Head of caudate nucleus (tissue), 42 donors: ENCODE measurements at places on chromosomes 1 and 21.

DNA sequence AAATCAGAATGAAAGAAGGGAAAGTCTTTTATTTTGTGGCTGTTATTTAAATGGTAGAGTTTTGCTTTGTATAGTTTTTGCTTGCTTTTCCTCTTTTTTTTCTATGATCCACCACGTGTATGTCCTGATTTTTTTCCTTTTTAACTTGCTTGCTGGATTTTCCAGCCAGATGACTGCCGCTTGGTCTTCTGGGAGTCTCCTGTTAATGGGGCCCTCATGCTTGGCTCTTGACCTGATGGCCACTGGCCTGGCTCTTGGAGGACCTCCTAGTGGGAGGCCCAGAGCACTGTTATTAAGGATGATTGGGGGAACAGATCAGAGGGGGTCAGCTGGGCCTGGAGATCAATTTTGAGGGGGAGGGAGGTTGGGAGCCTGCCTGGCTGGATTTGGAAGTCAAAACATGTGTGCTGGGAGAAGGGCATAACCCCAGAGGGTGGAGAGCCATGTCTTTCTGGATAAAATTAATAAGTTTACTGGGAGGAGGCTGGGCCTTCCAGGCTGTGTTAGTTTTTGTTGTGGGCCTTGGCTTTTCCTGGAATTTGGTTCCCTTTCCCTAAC lies 1.2 kb downstream of the FGGY start:
- DNase-seq, result no peak

DNA sequence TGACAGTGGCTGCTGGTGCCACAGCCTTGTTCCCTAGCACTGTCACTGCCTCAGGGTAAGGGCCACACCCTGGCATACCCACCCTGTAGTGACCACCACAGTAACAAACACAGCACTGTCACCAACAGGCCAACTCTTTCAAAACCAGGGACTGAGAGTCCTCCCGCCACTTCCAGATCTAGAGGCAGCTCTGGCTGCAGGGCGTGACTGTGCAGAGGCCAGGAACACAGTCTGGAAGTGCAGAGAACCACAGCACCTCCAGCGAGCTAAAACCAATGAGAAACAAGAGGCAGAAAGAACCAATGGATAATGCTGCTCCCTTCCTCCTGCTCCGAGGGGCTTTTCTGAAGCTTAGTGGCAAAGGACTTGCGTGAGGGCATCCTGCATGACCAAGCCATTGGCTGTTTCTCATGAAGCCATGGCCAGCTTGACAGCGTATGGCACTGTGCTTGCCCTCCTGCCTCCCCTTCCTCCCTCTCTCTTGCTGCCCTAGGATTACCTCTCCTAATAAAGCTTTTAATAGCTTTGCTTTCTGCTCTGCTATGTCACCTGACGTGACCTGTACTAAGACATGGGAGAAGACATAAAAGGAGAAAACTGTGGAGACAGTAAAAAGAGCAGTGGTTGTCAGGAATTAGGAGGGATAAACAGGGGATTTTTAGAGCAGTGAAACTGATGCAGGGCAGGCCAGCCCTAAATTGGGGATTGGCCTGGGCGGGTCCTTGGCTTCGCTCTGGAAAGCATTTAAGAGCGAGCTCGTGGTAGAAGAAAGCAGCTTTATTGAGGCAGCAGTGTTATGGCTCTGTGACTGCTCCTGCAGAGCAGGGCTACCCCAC lies 7.2 kb downstream of the PARP1 start:
- peak; percentile 23 for DNase-seq

GRCh38 chr1:198776602-198777029 lies 137.8 kb downstream of the PTPRC start:
- peak; percentile 18 for DNase-seq

GRCh38 chr1:66729119-66729518 lies 23.1 kb upstream of the DYNLT5 start:
- no peak for DNase-seq

DNA sequence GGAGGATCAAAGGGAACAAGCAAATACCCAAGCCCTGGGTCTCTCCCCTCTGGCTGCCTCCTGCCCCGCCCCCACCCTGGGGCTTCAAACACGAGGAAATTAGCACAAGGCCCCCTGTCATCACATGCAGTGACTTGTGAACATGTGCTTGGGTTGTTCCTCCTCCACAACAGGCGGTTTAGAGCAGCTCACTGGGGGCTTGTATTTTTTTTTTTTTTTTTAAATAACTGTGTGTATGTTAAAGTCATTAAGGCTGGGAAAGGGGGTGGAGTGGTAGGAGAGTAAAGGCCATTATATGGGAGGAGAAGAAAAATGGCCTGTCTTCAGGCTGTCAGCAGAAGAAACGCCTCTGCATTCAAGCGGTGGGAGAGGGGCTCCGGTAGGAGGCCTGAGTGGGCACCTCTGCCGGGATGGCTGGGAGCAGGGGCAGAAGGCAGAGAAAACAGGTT lies 64.2 kb downstream of the PLXNA2 start:
- no peak for DNase-seq

- no peak for DNase-seq
Measured at GRCh38 chr1:115288591-115289198, 49.4 kb downstream of the NGF start.

DNA sequence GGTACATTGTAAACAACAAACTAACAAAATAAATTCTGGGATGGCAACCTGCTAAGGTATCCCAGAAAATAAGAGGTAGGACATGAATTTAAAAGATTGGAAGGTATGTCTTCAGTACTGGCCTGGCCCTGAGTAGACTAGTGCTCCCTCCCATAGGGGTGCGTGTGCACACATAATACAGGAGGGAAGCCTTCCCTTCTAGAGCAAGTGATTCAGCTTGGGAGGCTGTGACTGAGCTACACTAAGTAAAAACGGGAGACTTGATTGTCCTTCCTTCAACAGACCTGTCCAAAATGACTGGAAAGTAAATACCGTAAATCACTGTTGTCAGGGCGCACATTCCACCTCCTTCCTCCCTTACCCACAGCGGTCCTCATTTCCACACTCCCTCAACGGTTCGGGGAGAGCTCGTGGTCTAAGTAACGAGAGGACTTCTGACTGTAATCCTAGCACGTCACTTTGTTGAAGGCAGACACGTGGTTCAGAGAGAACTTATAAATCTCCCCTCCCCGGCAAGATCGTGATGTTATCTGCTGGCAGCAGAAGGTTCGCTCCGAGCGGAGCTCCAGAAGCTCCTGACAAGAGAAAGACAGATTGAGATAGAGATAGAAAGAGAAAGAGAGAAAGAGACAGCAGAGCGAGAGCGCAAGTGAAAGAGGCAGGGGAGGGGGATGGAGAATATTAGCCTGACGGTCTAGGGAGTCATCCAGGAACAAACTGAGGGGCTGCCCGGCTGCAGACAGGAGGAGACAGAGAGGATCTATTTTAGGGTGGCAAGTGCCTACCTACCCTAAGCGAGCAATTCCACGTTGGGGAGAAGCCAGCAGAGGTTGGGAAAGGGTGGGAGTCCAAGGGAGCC lies at the start of gene TGFB2:
Gene TGFB2, plus strand, starts transcription at position 523 of the 859 bp plus-strand sequence. CDS start 1,366 bp downstream, outside the sequence.
- peak; percentile 53 for DNase-seq

- no peak for DNase-seq
Measured at GRCh38 chr1:79711001-79711431, 704.5 kb upstream of the ADGRL4 start.

DNA sequence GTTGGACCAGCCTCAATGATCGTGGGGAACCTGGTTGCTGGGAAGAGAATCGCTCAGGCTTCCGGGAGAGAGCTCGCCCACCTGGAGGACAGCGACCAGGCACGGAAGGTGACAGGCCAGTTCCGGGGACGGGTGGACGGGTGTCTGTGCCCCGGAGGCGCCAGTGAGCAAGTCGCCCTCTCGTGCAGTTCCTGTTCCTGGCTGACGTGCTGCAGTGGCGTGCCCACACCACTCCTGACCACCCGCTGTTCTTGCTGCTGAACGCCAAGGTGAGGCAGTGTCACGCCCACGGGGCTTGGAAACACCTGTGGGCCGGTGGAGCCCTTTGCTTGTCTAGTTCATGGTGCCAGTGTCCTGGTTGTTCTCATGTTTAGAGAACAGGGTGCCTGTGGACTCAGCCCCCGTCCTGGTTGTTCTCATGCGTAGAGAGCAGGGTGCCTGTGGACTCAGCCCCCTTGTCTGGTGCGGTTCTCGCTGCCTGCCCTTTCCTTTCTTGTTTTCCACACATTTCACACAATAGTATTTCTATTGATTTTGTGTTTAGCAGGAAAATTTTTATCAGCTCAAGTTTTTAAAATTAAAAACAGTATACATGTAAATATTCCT lies 53.1 kb downstream of the S100B start:
- no peak for DNase-seq

GRCh38 chr1:65470766-65471165 lies 50.3 kb downstream of the LEPR start:
- no peak for DNase-seq

- DNase-seq, result no peak
Measured at GRCh38 chr21:27423906-27424595, 457.2 kb upstream of the ADAMTS5 start.

GRCh38 chr1:154320882-154321608 lies at the start of gene AQP10:
Gene AQP10 (plus strand): TSS chr1:154321093. CDS start chr1:154321156, 63 bp downstream.
- DNase-seq, result no peak

DNA sequence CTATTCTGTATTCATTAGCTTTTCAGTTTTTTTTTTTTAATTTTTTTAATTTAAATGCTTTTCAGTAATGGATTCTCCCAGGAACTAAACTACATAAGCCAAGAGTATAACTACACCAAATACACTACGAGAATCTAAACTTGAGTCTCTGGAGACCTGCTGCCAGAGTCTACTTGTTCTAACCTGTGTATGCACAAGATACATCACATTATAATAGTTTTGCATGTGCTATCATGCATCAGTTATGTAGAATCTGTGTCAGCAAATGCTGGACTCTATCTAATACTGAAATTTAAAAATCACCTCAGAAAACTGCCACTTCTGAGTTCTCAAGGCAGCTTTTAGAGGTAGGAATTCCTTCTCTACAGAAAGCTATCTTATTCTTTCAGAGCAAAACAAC lies 146.3 kb upstream of the GREM2 start:
- DNase-seq, result no peak

- DNase-seq, result no peak
Measured at GRCh38 chr1:14578156-14578555, 20.3 kb upstream of the KAZN start.

DNA sequence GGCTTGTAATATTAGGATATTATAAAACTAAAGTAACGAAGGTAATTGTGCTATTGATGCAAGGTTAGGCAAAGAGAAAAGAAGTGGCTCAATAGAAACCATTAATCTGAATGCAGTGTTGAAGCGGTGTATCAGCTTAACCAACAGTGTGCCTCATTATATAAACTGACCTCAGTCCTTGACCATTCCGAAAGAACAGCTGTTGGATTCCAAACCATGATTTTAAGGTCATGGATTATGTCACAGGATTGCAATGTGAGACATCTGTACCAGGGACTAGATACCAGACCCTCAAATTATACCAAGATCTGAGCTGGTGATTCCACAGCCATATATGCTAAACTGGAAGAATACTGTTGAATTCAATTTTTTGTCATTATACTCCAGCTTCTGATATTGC lies 134.2 kb upstream of the HP1BP3 start:
- no peak for DNase-seq

DNA sequence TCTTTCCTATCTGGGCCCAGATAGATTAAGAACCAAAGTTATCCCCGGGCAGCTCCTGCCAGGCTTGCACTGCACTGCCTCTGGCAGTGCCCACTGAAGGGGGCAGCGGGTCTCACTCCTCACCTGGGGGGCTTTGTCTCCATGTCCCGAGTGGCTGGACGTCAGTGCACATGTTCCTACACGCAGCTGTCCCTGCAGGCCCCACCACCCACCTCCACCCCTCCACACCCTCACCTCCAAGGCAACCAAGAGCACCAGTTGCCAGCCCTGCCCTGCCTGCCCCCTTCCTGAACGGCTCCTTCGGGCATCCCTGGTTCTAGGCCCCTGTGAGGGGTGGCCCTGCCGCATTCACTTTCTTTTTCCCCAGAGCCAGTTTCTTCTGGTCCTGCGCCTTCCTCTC lies 147.2 kb downstream of the PEX14 start:
- no peak for DNase-seq

DNA sequence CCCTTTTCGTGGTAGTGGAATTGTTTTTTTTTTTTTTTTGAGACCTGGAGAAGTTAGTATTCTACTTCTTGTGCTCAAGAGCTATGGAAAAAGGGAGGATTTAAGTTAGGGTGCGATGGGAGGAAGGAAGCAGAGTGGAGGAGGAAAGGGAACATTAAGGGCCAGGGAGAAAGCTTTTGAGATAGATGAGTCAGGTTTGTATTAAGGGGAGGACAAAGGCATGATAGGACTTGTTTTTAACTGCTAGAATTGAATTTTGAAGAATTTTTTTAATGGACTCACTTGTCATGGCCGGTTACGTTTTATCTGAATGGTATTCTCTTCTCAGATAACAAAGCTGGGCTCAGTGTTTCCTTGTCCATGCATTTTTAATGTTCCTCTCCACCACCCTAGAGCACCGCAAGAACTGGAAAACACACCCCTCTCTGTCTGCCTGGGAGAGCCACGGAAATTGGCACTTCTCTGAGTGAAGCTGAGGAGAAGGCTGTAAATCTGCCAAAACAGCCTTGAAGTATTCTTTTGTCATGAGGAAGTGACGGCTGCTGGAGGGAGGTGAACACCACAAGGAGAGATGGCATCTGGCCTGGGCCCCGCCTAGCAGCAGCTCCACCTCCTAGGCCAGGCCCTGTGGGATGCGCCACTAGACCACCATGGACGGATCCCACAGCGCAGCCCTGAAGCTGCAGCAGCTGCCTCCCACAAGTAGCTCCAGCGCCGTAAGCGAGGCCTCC lies 3.5 kb downstream of the NIPAL3 start:
- DNase-seq, result peak; percentile 39

DNA sequence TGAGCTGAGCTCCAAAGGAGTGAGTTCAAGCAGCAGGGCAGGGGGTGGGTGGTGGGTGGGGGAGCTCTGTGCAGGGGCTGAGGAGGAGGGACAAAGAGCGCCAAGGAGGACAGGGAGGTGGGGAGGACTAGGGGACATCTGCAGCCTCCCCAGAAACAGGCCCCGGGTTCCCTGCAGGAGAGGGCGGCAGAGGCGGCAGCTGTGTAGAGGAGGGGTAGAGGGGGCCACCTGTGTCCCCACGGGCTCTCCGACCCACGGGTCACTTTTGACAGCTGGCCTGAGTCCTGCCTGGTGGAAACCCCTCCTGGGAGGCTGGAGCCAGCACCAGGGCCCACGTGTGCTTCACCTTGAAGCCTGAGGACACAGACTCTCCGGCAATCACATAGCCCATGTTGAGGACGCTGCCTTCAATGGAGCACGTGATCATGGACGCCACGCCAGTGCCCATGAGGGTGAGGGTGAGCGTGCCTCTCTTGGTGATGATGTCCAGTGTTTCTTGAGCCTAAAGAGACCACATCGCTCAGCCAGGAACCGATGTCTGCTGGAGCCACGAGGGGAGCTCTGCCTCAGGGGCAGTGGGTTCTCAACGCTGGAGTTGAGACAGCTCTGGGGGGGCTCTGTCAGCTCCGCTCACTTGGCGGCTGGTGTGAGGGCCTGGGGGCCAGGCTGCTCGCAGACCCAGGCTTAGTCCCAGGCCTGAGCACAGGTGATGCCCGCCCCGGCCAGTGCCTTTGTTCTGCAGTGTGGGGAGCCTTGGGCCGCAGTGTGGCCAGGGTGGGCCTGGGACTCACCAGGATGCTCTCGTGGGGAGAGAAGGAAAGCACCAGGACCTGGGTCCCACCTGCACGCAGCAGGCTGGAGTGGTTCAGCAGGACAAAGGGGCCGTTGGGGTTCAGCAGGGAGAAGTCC lies 6.6 kb upstream of the TMEM52 start:
- no peak for DNase-seq

- no peak for DNase-seq
Measured at GRCh38 chr1:107946794-107947193, 18.2 kb downstream of the VAV3 start.

GRCh38 chr1:182601416-182601786 lies 2.8 kb downstream of the RGS16 start:
- DNase-seq, result peak; percentile 68
